KG1 (cell line): ENCODE measurements at places on chromosomes 2 and 18.

DNA sequence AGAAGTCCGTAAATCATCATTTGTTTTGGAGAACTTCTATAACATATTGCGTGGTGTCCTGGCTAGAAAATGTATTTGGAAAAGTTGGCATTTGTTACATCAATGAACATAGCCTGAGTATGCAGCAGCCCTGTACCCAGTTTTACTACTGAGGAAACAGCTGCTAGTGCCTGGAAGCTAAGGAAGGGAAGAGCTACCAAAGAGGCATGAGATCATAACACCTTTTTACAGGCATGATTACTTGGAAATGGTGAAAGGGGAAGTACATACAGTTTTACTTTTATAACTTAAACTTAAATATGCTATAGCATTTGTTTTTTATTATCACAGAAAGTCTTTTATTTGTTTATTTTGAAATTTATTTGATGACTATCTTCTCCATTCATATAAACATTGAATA is 128.4 kb upstream of the MC4R start:
- DNase-seq = no peak

GRCh38 chr2:223083402-223084070 is 31.5 kb downstream of the KCNE4 start:
- DNase-seq = no peak

DNA sequence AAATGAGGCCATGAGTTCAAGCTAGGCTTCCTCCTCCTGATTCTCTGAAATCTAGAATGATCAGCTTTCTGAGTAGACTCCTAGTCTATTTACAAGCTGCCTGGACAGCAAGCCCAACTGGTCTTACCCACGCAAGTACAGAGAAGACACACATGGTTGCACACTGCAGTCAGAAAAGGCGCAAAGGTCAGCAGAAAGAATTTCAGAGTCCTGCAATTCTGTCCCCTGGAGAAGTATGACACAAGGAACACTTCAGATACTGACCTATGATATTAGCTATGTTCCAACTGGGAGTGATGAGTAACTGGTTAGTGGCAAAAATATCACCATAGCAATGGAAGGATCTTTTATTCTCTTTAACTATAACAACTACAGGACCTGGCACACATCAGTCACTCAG is 336.1 kb upstream of the PKDCC start:
- no peak for DNase-seq

- DNase-seq = no peak
Observed at GRCh38 chr2:16350211-16350610, 315.4 kb downstream of the CYRIA start.

GRCh38 chr2:236257136-236257535 is 7.1 kb downstream of the ASB18 start:
- no peak for DNase-seq

GRCh38 chr2:189609423-189609816 is 28.8 kb upstream of the SLC40A1 start:
- no peak for DNase-seq

DNA sequence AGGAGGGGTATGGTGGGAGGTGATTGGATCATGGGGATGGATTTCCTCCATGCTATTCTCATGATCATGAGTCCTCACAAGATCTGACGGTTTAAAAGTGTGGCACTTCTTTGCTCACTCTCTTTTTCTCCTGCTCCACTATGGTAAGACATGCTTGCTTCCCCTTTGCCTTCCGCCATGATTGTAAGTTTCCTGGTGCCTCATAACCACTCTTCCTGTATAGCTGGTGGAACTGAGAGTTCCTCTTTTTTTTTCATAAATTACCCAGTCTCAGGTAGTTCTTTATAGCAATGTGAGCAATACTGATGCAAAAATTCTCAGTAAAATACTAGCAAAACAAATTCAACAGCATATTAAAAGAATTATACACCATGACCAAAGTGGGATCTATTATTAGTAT is 728.5 kb upstream of the SLC8A1 start:
- peak; percentile 67 for DNase-seq

DNA sequence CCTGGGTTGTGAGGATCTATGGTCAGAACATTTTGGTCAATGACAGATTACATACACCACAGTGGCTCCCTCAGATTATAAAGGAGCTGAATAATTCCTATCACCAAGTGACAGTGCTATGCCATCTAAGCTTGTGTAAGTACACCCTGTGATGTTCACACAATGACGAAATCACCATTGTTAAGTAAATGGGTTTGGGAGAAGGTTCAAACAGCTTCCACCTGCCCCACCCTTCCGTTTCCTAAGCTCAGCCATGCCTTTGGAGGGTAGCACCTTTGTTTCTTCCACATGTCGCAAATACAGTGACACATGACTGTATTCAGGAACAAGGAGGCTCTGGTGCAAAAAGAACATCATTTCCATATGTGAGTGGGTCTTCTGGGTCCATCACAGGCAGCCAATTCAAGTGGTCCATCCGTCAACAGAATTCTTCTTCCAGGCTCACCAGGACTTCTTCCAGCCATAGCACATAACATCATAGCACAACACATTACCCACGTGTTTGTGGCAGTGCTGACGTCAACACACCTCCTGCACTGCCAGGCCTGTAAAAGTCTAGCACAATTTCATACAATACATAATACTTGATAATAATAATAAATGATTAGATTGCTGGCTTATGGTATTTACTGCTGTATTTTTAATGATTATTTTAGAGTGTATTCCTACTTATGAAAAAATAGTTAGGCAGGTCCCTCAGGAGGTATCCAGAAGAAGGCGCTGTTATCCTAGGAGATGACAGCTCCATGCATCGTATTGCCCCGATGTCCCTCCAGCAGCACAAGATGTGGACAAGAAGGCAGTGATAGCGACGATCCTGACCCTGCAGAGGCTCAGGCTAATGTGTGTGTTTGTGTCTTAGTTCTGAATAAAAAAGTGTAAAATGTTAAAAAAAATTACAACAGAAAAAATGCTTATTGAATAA is 264.8 kb downstream of the ANAPC1 start:
- DNase-seq = no peak

DNA sequence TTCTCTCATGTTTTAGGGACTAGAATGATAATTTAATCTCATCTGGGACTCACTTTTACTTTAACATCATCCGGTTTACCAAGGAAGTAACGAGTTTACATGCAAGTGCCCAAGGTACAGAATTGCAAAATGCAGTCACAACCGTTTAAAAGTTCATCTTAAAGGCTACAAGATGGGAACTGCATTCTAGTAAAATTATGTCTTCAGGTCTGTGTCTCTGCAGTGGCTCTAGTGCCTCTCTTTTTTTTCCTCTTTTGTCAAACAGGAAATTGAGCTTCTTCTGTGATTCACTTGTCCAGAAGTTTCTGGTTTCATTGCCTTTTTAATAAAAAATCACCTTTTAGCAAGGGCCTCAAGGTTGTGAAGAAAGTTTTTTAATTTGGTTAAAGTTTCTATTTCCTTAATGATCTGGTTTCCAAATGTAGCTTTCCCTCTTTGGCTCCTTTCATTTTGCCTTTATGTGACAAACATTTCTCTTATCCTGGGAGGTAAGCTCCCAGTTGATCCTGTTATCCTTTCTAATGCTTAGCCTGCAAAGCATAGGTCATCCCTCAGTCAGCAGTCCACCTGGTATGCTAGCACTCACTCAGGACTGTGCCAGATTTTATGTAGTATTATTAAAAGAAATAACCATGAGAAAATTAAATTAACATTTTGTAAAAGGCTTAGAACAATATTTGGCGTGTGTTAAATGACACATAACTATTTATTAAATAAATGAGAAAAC is 2.4 kb downstream of the GLS start:
- DNase-seq = no peak

- no peak for DNase-seq
Observed at GRCh38 chr2:10989782-10990181, 78.0 kb downstream of the KCNF1 start.

GRCh38 chr2:174711206-174711605 is 53.1 kb downstream of the CHRNA1 start:
- DNase-seq = no peak

- DNase-seq = no peak
Observed at GRCh38 chr2:17591846-17592245, 51.4 kb downstream of the VSNL1 start.

GRCh38 chr2:29233428-29233827 is 118.2 kb downstream of the CLIP4 start:
- no peak for DNase-seq

DNA sequence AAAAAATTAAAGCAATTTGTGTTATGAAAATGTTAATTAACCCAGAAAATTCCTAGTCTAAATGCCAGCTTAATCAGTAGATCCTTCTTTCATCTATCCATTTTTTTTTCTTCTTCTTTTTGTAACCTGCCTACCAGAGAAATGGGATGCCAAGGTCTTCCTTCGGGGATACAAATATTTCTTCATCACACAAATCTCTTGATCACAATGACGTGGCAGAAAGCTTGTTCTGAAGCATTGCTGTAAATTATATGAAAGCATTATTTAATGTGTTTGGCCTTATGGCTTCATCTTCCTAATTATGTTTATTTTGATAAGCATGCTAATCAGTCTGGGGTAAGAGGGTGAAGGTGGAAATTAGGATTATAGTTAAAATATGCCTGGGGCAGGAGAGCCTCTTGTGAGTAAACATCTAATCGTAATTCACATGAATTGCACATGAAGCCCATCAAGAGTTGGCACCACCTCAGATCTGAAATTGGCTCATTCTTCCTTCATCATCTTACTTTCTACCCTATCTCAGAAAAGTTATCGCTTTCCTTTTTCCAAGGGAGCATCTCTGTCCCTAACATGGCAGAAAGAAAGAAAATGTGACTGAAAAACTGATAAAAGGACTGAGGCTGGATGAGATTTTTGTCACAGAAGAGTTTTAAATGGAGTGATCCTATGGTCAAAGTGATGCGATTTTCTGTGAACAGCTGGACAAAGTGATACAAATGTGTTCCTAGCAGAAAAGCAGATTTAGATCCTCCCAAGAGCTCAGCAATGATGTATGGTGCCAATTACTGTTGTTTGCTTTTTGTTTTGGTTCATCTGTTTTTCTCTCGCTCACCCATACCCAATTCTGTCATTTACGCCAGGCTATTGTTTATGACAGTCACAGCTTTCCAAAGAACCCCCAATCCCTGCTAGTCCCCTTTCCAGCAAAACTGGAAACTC is 76.9 kb upstream of the PMAIP1 start:
- no peak for DNase-seq

DNA sequence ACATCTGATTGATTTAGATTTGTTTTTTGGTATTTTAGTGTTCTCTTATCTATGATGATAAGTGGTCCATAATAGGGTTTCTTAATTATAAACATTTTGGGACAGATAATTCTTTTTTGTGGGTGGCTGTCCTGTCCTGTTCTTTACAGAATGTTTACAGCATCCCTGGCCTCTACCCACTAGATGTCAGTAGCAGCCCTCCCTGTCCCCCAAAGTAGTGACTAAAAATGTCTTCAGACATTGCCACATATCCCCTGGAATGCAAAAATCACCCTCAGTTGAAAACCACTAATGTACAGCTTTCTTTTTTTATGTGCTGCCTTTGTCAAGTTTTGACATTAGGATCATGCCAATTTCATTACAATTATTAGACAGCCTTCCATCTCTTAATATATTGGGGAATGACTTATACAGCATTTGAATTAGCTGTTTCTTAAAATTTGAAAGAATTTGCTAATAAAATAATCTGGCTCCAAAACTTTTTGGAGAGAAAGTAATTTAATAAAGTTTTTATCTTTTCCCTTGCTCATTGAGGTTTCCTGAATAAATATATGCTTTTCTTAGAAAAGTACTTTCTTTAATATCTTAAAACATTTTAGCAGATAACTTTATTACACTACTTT is 19.5 kb downstream of the WIPF1 start:
- no peak for DNase-seq

DNA sequence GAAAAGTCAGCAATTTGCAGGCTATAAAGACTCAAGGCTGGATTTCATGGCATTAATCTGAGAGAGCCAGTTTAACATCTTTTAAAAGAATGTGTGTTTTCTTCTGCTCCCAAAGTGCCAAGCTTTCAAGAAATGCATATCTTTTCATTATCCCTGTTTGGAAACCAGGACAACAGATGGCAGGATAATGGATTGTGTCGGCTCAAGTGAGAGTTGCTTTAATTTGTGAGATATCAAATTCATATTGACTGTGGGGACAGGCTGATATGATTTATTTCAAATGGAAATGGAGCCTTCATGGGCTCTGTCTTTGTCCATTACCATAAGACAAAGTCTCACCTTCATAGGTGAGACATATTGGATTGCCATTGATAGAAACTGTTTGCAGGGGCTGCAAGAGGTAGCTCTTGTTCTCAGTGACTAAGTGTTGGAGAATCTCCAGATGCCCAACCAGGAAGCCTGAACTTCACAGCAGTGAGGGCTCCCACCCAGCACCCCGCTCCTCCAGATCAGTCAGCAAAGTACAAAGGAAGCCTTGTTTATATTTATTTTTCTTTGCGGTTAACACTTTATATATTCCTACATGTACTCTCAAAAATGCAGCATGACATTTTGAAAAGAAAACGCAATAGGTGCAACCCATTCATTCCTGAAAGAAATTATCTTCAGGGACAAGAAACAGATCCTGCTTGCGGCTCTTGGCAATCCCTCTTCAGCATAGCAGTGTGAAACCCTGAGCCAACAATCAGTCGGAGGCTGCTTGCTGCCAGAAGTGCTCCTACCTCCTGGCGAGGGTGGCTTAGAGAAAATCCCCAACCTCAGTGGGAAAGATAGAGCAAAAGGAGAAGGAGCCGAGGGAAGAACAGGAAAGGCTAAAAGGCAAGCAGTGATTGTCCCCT is 65.8 kb upstream of the ATL2 start:
- no peak for DNase-seq

GRCh38 chr2:174611006-174611405 is 13.4 kb upstream of the WIPF1 start:
- DNase-seq = no peak

- no peak for DNase-seq
Observed at GRCh38 chr2:24820598-24821432, 27.6 kb downstream of the CENPO start.

- DNase-seq = no peak
Observed at GRCh38 chr2:222722327-222722946, 51.0 kb downstream of the MOGAT1 start.

GRCh38 chr2:139427164-139427563 is 647.0 kb upstream of the NXPH2 start:
- no peak for DNase-seq

DNA sequence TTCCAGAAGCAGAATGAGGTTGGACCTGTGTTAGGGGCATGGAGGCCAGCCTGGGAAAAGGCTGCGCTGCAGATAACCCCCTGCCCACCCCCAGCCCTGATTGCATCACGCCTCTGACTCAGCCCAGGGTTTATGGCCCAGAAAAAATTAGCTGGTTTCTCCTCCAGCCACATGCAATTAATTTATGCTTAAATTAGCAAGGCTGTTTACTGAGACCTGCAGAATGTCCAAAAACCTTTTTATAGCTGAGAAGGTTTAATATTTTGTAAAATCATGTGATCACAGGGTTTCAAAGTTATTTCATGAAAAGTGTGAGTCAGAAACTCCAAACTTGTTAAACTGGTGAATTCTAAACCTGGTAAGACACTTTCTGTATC is 123.1 kb upstream of the HDAC4 start:
- no peak for DNase-seq

DNA sequence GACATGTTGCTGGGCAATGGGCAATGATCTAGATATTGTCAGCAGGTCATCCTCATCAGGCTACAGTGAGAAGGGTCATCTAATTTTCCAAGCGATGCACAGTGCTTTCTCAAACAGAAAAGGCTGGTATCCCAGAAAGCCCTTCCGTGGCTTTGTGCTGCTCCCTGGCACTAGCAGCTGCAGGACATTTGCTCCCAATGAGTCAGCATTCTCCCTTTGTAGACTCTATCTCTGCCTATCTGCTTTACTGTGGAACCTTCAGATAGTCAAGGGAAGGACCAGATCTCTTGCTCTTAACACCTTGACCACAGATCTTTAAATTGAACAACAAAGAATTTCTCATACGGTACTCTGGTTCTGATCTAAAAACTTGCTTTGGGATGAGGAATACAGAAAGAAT is 101.4 kb downstream of the CDH2 start:
- no peak for DNase-seq
